ENCODE measurements at places on chromosomes 3 and 15.

- DNase-seq: peak; percentile 60
These were observed 3.6 kb downstream of the CTNNB1 start for GRCh38 chr3:41202834-41203345.

DNA sequence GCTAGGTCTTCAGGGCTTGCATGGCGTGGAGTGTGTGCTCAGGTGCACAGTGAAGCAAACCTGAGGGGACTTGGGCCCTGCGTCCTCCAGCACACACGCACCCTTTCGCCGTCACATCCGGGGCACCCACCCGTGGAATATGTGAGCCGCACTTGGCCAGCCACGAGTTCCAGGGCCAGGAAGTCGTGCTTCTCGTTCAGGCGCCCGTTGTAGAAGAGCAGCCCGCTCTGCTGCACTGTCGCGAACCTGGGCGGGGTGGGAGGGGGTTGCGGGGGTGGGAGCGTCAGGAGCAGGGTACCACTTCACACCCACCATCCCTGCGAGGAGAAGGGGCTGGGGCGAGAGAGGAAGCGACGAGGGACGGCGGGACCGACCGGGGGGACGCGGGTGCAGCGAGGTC is 7.1 kb downstream of the CELSR3 start:
- no peak for DNase-seq

- no peak for DNase-seq
These were observed at the start of gene PRRT3 for GRCh38 chr3:9951962-9952805. TSS of gene PRRT3 (minus strand) at chr3:9952408. CDS start at chr3:9950115, 2,293 bp downstream.

- DNase-seq: no peak
These were observed 200.6 kb downstream of the EDEM1 start for GRCh38 chr3:5388091-5388490.

DNA sequence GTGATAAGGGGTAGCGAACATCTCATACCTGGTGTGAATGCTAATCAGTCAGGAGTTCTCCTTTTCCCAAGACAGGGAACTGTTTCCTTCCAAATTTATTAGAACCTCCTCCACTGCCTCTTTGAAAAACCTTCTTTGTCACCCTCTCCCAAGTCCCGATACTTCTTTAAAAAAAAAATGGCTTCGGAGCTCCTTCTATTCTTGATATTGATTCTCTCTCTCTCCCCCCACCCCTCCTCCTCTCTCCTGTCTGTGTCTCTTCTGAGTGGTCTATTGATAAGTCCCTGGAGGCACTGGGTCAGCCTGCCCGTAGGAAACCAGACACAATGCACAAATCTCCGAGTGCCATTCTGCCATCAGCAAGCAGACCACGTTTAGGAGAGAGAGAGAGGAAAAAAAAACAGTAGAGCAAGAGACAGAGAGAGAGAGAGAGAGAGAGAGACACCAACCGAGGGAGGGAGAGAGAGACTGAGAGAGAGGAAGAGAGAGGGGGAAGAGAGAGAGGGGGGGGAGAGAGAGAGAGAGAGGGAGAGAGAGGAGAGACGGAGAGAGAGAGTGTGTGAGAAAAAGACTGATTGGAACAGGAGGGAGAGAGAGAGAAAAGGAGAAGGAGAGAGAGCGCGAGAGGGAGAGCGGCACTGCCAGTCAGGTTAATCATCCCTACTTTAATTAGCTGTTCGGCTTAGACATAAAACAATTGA is 160.9 kb downstream of the TIGIT start:
- no peak for DNase-seq

DNA sequence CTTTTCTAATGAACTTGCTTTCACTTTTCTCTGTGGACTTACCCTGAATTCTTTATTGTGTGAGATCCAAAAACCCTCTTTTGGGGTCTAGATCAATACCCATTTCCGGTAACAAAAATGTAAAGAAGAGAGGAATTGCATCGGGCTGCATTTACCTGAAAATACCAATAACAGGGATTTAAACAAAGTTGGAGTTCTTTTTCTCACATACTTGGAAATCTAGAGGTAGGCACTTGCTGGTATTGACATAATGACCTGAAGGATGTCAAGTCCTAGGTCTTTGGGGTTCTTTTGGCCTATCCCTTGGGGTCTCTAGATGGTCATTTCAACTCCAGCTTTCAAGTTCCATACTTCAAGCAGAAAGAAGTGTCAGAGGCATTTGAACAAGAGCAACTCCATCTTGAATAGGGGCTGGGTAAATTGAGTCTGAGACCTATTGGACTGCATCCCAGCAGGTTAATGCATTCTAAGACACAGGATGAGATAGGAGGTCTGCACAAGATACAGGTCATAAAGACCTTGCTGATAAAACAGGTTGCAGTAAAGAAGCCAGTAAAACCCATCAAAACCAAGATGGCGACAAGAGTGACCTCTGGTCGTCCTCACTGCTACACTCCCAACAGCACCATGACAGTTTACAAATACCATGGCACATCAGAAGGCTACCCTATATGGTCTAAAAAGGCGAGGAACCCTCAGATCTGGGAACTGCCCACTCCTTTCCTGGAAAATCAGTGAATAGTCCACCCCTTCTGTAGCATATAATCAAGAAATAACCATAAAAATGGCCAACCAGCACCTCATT is 50.8 kb upstream of the ZNF280D start:
- DNase-seq: no peak

GRCh38 chr3:196991581-196992460 is 23.2 kb upstream of the PIGZ start:
- DNase-seq: no peak

DNA sequence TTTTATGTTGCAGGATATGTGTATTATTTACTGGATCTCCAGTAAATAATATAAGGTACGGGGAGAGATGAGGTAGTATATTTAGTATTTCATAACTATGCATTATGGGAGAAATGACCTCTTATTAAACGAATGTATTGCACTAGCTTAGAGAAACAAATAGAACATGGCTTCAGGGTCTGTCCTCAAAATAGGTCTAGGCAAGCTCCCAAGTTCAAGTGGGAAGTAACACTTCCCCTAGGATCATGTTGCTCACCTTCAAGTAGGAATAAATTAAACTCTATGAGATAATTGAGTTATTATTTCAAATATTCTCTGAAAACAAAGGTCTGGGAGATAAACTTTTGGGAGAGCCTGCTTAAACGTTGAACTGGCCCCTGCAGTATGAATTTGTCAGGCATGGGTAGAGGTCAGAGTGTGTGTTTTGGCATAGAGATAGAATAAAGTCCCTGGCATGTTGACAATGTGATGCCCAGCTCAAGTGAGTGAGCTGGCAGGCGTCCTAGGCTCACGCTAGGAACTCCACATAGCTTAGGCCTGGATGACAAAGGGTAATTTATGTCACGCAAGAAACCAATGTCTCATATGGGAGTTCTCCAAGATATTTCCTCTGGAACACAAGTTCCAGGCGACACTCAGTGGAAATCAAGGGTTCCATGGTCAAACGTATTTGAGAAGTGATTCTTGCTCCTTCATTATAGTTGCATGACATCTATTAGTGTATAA is 236.8 kb downstream of the CACNA2D3 start:
- DNase-seq: no peak

DNA sequence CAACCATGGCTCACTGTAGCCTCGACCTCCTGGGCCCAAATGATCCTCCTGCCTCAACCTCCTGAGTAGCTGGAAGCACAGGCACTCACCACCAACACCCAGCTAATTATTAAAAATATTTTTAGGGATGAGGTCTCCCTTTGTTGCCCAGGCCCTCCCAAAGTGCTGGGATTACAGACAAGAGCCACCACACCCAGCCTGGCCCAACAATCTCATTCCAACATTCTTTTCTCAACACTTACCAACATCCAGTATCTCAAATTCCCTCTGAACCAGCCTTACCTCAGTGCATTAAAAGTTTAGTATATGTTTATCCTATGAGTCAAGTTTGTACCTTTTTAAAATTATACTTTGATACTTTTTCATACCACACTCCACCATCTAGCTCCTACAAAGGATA is 25.0 kb downstream of the ANXA2 start:
- DNase-seq: no peak

GRCh38 chr15:100988857-100989256 is 69.7 kb downstream of the LRRK1 start:
- no peak for DNase-seq

DNA sequence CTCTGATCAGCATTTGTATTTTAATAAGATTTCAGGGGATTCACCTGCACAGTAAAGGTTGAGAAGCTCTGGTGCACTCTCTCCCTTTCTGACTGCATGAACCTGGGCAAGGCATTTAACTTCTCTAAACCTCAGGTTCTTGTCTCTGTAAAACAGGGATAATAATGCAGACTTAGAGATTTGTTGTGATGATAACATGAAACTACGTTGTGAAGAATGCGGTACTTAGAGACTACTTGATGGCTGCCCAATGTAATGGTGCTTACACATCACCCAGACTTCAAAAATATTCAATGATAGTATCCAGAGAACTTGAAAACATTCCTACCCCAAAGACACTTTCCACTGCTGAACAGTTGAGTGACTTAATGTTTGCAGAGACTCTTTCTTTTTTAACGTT is 19.8 kb upstream of the TNFSF10 start:
- DNase-seq: no peak

DNA sequence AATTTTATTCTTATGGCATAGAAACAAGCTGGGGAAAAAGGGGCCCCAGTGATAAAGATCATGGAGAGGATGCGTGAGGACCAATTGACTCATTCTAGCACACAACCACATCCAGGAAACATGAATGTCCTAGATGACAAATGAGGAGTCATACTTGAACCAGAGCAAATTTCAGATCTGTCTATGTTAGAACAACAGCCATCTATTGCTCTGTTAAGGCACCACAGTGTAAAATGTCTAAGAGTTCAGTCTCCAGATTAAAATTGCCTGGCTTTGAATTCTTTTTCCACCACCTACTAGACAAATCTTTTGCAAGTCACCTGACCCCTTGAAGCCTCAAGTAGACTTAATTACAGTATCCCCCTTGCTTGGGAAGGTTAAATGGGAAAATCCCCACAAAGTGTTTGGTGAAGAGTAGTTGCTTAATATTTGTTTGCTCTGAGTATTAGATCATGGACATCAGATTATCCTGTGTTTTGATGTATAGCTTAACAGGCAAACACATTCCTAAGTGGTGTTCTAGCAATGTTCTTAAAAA is 258.7 kb upstream of the TGFBR2 start:
- DNase-seq: peak; percentile 96

GRCh38 chr3:107217172-107217571 is 160.1 kb upstream of the CCDC54 start:
- DNase-seq: no peak

DNA sequence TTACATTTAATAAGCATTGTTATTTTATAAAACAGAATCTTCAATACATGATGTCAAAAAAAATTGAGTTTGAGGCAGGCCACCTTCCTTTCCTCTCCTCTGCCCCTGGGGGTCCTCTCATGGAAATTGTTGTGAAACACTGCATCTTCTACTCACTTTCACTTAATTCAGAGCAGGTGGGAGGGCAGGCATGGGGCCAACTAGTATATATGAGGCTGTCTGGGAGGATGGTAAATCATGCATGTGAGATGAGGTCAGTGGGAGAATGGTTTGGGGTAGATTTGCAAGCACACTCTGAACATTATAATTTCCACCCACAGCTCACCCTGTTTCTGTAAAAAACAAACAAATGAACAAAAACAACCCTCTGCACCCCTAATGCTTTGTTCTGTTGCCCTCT is 10.4 kb upstream of the CCDC14 start:
- no peak for DNase-seq

- no peak for DNase-seq
These were observed 537.3 kb downstream of the MFSD1 start for GRCh38 chr3:159339131-159339530.

DNA sequence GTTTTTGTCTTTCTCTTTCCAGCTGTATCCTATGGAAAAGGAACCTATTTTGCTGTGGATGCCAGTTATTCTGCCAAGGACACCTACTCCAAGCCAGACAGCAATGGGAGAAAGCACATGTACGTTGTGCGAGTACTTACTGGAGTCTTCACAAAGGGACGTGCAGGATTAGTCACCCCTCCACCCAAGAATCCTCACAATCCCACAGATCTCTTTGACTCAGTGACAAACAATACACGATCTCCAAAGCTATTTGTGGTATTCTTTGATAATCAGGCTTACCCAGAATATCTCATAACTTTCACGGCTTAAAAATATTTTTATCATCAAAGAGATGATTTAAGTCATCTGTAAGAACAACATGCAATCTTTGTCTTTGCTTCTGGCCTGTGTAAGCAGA is 44.9 kb upstream of the PARP14 start:
- no peak for DNase-seq

DNA sequence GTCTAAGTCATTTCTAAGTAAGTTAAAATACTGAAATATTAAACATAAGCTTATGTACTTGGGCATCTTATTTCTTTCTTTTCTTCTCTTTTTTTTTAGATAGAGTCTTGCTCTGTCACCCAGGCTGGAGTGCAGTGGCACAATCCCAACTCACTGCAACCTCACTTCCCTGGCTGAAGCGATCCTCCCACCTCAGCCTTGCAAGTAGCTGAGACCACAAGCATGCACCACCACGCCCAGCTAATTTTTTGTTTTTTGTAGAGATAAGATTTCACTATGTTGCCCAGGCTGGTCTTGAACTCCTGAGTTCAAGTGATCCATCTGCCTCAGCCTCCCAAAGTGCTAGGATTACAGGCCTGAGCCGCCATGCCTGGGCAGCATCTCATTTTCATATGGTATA is 16.0 kb upstream of the ZNF710 start:
- no peak for DNase-seq

DNA sequence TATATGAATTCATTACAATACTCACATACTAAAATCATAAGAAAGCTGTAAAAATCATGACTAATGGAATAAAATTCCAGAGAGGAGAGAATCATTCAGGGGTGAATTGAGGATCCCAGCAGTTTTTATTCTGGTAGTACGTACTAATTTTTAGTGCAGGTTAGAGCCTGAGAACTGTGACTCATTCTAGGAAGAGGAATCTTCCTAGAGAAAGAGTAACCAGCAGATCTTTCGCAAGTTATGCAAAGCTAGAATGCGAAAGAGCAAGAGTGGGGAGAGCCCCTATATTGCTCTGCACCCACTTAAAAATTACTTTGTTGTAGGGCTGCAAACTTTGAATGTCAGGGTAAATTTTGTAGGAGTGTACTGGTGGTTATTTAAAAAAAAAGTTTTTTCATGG is 303.6 kb upstream of the ARPP21 start:
- no peak for DNase-seq

DNA sequence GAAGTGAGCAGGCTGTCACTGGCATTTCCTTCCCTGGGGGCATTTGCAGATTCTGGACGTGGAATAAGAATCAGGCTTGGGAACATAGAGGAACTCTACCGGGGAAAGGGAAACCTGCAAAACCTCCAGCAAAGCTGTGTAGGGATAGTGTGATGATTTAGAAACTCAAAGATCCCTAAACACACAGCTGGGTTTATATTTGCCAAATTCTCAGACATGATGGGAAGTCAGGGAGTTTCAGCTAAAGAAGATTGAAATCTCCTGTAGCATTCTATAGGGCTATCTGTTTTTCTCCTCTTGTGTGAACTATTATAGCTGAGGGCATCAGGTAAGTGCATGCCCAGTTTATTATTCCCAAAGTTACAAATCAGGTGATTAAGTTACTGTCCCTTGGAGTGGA is 9.2 kb upstream of the CLEC3B start:
- no peak for DNase-seq
